ENCODE measurements at places on chromosomes 12 and 14. TPM values are rescaled to one million over a fixed set of nuclear protein-coding genes. Genes with fewer than 3 reads are reported as not detected.

CPNE8 gene
- 2.1 TPM for total RNA-seq

SYCP3 gene
- not detected for total RNA-seq

SERPINA12 gene
- not detected for total RNA-seq

FBLN5 gene
- 11.7 TPM for total RNA-seq

LRP1-AS gene
- total RNA-seq, result not detected

ERGIC2 gene
- 36.0 TPM for total RNA-seq

KRT79 gene
- not detected for total RNA-seq

NPAS3 gene
- total RNA-seq, result not detected

NID2 gene
- 0.42 TPM for total RNA-seq

FITM1 gene
- total RNA-seq, result 2.0 TPM

KANSL2 gene
- 76.2 TPM for total RNA-seq

OTUB2 gene
- total RNA-seq, result 2.5 TPM

SMCO2 gene
- not detected for total RNA-seq

PMEL gene
- not detected for total RNA-seq

DPY19L2 gene
- total RNA-seq, result 0.84 TPM

FBXL14 gene
- 28.1 TPM for total RNA-seq

MGAT4C gene
- total RNA-seq, result not detected

GYS2 gene
- not detected for total RNA-seq

CMKLR1 gene
- total RNA-seq, result 2.0 TPM

FOXN4 gene
- total RNA-seq, result not detected

GPR137C gene
- total RNA-seq, result 0.41 TPM

POTEM gene
- total RNA-seq, result not detected

ERO1A gene
- total RNA-seq, result 74.5 TPM

Data from naive thymus-derived CD4-positive, alpha-beta T cell (primary cell).